ENCODE measurements at places on chromosomes 1 and 21.
A peak's percentile ranks its signal among the peaks of the same experiment; 100 is the strongest.

- DNase-seq: peak; percentile 42
Observed at GRCh38 chr21:26769613-26770188, 75.5 kb downstream of the ADAMTS1 start.

- DNase-seq: no peak
Observed at GRCh38 chr1:117581391-117581943, 24.4 kb upstream of the TENT5C start.

GRCh38 chr1:200354243-200354642 lies 55.6 kb downstream of the ZNF281 start:
- no peak for DNase-seq

- DNase-seq: no peak
Observed at GRCh38 chr1:218209351-218209861, 75.7 kb upstream of the RRP15 start.
